ENCODE measurements at places on chromosomes 2 and 18.

- DNase-seq: no peak
These were observed 40.7 kb downstream of the ATIC start for GRCh38 chr2:215352602-215353001.

DNA sequence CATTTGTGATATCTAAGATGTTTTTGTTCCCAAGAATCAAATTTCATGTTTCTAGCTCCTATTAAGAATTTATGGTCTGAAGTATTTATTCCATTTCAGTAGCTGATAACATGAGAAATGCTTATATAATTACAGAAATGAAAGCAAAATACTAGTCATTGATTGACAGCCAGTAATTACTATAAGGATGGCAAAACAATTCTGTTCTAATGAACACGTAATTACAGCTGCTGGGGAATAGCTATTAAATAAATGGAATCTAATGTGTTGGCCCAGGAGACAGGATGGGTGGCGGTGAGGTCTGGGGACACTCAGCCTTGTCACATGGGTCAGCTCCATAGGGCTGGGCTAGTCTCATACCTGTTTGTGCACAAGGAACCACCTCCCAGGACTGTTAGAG lies 263.5 kb downstream of the FHOD3 start:
- DNase-seq: no peak

DNA sequence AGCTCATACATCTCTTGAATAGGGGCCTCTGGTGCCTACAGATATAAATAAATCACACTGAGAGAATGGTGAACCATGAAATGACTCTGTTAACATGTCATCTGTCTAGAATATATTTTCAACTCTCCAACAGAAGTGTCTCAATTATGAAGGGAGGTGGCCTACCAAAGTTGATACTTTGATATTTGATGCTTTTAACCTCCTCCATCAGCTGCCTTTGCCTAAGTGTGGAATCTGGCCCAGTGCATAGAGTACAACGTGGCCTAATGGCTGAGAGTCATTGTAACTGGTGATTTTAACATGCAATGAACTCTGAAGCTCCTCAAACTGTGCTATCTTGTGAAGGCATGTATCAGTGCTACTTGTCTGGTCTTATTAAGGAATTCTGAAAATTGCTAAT lies 93.4 kb downstream of the MYO3B start:
- DNase-seq: no peak

DNA sequence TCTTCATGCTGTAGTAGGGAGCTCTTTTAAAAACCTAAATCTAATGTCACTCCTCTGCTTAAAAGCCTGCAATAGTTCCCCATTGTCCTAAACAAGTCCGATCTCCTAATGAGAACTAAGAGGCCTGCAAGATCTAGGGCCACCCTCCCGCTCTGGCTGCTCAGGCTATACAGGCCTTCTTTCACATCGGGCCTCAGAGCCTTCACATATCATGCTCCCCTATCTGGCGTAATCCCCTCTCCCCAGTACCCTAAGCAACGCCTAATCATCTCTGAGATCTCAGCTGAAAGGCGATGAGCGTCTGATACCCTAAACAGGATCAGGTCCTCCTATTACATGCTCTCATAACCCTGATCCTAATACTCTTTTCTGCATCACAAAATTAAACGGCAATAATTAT lies 1.9 kb downstream of the MAP4K3 start:
- DNase-seq: no peak

DNA sequence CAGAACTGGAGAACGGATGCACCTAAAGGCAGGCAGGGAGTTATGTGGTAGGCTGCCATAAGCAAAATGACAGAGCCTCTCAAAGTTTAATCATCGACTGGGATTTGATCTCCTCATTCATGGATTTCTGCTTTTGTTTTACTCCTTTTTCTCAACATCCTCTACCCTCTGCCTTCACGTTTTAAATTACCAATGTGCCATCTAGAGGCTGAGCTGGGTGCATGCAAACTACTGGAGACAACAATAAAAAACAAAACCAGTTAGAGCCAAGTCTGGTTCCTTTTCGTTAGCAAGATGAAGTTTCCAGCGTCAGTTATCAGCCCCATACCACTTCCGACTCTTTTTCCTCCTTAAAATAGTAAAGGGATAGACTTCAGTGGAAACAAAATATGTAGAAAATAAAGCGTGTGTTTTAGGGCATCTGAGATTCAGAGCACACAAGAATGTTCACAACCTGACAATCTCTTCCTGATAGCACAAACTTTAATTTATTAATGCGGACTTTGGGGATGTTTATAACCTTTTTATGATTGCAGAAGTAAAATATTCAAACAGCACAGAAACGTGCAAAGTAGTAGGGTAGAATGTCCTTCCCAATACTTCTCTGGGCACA lies 117.0 kb downstream of the LAMA1 start:
- DNase-seq: no peak

DNA sequence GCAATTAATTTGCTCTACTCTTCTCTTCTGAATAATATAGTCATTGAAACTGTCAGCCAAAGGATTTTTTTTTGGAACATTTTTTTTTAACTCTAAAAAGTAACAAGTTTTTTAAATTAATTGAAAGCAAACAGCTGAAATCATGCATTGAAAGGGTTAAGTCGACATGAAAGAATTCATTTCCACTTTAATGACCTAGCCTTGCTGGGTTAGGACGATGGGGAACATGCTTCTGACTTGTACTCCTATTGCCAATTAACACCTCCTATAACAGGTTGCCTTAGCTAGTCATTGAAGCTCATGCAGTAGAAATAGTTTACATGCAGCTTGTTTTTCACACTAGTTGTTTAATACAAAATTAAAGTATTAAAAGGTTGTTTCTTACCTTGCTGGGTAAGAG lies 47.8 kb downstream of the PSMD14 start:
- DNase-seq: no peak

DNA sequence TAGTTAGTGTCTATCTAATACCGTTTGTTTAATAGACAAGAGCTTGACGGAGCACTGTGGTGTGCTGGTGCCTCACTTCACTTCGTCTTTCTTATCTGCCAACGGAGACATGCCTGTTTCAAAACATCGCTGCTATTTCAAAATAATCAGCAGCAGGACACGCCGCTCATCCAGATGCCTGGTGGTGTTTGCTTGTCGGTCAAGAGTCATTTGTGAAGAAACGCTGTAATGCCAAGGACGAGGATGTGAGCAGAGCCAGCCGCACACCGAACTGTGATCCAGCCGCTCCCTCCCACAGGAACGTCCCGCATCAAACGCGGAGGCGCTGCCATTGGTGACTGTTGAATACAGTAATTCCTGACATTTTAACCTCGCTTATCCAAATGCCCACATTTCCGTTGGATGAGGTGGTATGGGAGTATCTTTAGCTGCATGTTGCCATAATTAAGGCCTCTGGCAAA lies 432.4 kb downstream of the FBXO15 start:
- DNase-seq: no peak

DNA sequence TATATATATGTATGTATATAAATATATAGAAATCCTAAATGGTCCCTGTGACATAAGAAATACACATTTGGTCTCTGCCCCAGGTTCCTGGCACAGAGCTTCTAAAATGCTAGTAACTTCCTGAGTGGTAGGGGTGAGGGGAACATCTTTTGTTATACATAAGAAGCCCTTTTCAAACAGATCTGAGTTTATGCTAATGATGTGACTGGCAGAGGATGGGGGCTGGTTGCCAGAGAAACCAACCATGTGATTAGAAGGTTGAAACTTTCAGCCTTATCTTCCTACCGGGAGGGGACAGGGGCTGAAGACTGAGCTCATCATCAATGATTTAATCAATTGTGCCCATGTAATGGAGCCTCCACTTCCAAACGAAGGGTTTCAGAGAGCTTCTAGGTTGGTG lies 16.3 kb downstream of the MFSD2B start:
- no peak for DNase-seq

DNA sequence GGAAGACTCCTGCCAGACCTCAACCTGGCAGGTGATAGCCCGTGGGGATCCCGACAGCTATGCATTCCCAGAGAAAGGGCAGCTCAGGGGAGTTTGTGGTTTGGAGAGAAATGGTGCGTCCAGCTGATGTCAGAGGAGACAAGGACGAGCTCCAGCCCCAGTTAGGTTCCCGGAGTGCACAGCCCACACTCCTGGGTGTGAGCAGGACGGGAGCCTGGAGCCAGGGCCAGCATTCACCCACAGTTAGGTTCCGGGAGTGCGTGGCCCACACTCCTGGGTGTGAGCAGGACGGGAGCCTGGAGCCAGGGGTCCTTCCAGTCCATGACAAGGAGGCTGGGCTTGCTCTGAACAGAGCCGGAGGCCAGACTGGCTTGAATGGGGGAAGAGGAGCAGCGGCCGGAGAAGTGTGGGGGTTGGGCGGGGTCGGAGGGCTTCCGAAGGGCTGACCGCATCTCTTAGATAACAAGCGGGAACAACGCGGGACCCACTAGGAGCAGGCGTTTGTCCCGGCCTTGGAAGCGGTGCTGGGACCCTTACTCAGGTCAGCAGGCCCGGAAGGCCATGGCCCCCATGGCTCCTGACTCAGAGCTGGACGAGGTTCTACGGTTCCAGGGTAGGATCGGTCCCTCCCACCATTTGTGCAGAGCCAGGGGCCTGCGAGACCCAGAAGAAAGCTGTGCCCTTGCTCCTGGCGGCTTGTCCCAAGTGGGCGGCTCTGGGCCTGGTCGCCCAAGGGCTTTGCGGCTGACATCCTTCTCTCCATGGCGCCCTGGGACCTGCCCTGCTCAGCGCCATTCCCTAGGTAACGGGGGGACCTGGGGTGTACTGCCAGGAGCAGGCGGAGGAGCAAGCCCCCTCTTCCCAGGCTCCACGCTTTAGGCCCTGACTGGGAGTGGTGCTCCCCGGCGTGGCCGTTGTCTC lies 185.6 kb downstream of the RTP5 start:
- DNase-seq: no peak

Measured in stimulated activated CD4-positive, alpha-beta T cell treated with anti-CD3 and anti-CD28 coated beads, Interleukin-2, amount 100 ng/mL, for 4 hours (primary cell).